ENCODE measurements at places on chromosomes 7 and 10. TPM values are rescaled to one million over a fixed set of nuclear protein-coding genes. Genes with fewer than 3 reads are reported as not detected.

Gene DENND2A
- total RNA-seq = 9.5 TPM

Gene OPALIN
- not detected for total RNA-seq

Gene ATP6V0E2
- 107 TPM for total RNA-seq

Gene CALML5
- not detected for total RNA-seq

DNA sequence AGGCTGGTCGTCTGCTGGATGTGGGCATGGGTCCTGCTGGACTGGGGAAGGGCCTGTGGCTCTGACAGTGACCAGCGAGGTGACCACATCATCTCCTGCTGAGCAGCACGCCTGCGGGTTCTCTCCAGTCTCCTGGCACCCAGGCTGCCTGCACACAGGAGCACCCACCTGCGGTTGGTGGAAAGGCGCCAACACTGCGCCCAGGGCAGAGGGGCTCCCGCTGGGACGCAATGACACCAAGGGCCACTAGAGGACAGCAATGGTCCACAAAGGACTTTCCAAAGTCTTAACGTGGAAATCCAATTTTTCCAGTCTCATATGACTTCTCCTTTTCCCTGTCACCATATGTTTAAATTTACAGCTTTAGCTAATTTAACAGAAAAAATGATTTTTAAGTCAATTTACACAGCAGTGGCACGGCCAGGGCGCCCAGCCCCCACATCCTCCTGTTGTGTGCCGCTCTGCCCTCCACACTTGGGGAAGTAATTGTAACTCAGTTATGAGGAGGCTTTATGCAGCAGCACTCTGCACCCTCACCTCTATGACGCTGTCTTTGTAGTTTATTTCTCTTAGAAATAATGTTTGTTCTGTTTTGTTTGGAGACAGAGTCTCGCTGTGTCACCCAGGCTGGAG lies 38.1 kb downstream of the CFAP46 start:
- no peak for DNase-seq

DNA sequence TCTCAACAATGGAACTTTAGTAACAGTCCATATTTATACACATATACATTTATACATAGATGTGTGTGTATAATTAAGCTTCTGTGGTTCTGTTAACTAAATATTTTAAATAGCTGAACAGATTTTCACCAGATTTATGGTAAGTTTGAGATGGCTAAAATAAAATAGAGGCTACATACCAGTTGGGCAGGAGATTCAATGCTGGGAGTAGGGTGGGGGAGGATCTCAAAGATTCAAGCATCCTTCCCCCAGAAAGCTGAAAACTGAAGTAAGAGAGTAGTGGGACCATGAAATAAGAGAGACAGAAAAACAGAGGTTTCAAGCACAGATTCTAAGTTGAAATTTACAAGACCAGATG lies 14.0 kb downstream of the LRRC17 start:
- DNase-seq = no peak

- DNase-seq = no peak
Observed at GRCh38 chr7:111126987-111127386, 36.1 kb downstream of the LRRN3 start.

DNA sequence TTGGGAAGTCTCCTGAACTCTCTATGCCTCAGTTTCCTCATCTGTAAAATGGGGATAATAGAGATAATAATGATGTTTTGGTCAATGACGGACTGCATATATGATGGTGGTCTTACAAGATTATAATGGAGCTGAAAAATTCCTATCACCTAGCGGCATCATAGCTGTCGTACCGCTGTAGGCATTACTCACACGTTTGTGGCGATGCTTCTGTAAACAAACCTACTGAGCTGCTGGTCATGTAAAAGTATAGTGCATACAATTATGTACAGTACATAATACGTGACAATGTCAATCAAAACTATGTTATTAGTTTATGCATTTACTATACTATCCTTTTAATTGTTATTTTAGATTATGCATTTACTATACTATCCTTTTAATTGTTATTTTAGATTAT lies 339.1 kb upstream of the NPVF start:
- DNase-seq = no peak

DNA sequence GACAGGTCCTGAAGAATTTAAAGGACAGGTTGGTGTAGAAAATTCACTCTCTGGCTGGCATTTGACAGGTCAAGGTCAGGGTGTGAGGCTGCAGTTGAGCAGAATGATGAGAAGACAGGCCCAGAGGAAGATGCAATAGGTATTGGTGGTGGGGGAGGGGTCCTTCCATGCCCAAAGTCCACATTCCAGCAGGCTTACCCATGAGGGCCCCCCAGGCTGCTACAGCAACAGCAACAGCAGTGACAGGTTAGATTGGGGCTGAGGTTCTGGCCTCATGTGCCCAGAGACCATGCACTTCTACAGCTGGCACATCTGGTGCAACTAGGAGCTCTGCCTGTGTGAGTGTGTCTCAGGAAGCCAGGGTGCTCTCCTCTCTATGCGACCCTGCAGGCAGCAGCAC lies 223.5 kb upstream of the GHITM start:
- DNase-seq = no peak

- no peak for DNase-seq
Observed at GRCh38 chr10:132294561-132295318, 13.0 kb downstream of the STK32C start.

DNA sequence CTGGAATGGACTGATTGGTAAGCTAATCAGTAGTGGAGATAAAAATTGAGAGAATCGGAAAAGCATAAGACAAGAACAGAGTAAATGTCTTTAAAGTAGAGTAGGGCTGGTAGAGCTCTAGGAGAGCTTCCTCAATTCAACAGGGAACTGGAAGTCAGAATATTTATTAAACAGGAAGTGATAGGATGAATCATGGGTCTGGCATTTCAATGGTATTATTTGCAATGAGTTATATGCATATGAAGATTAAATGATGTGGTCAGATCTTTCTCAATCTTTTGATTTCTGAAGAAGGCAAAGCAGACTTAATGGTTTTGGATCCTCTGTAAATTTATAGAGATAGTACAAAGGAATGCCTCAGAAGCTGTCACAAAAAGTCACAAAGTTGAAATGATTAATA lies 349.0 kb downstream of the HPSE2 start:
- DNase-seq = no peak

DNA sequence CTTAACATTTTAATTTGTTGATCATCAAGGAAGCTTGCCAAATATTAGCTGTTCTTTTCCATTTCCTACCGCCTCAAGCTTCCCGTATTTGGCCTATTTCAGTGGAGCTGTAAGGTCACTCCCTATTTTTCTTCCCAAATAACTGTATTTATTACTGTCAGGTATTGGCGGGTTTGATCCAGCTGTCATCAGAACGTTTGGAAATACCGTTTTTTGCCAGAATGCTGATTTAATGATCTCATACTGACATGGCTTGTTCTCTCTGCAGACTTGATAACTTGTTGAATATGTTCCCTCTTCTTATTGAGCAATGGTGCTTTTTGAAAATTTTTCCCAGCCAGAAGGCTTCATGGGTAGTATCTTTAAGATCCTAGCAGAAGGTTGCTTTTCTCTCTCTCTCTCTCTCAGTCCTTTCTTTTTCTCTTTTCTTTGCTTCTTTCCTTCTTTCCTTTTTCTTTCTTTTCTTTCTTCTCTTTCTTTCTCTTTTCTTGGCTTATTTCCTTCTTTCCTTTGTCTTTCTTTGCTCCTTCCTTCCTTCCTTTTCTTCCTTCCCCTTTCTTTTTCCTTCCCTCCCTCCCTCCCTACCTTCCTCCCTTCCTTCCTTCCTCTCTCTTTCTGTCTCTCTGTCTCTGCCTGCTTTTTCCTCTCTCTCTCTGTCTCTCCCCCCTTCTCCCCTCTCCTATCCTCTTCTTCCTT lies 42.1 kb downstream of the CUX1 start:
- no peak for DNase-seq

GRCh38 chr10:74898201-74898976 lies 72.0 kb downstream of the KAT6B start:
- DNase-seq = no peak

GRCh38 chr7:108308903-108309302 lies 147.3 kb downstream of the NRCAM start:
- no peak for DNase-seq

- no peak for DNase-seq
Observed at GRCh38 chr7:155560982-155561686, 14.8 kb upstream of the CNPY1 start.

DNA sequence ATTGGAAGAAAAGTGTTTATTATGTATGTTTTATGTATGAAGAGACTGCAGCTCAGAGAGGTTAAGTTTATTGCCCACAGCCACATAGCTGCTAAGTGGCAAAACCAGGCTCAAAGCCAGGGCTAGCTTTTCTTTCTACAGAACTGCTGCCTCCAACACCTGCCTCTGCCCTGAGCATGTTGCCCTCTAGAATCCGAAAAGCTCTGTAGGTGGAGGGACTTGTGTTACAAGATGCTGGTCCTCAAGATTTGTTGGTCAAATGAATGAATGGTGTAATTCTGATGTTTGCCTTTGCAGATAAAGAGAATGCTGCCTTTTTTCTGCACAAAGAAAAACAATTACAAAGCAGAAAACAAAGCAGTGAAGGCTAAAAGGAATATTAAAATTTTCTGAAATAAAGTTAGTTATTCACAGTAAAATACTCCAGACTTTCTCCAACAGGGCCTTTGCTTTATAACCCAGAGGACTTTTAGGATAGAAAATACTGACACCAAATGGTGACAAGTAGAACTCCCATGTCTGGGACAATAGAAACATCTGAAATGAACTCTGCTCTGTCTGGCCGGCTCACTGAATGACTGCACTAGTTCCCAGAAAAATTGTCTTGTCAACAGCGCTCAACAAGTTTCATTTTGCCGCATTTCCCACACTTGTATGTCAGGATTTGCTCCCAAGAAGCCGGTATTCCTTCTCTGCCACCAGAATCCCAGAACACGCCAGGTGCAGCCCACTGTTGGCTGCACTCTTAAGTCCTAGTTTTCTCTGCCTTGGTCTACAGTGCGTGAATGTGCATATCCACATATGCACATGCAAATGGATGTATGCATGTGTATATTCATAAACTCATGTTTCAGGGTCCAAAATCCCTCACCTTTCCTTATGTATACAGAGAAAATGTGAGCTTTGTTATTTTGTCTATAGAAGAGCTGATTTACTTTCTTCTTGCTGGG lies 11.0 kb upstream of the DNTT start:
- no peak for DNase-seq

GRCh38 chr7:84250452-84250851 lies 55.9 kb upstream of the SEMA3A start:
- DNase-seq = no peak

- DNase-seq = no peak
Observed at GRCh38 chr7:120404042-120404441, 131.1 kb downstream of the KCND2 start.

GRCh38 chr7:112821345-112821744 lies 31.2 kb upstream of the TMEM168 start:
- no peak for DNase-seq

DNA sequence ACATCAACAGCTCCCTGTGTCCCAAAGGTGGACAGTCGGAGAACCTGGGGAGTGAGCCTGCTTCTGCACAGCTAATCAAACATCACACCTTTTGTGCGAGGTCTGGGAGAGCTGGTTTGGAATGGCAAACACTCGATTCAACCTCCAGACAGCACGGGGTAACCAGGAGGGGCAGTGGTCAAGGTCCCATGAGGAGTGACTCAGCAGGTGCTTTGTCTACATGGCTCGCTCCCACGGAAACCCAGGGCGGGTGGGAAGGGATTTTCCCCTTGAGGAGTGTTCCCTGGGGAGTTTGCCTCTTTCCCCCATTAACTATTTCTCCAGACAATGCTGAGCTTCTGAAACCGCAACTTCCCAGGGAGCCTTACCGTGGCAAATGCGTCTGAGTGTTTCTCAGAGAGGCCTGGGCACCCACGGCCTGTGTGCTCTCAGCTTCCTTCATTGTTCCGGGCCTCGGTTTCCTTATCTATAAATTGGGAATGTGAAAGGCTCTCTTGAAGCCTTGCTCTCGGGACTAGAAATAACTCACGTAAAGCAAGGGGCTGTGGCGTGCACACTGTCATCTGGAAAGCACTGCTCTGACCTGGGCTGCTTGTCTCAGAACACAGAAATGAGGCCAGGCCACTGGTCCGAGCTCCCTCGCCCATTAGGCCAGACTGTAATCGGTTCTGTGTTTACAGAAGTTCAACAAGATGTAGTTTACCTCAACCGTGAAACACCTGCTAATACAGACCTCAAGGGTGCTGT lies 14.0 kb upstream of the GTPBP4 start:
- DNase-seq = no peak

- no peak for DNase-seq
Observed at GRCh38 chr7:121228779-121229178, 100.0 kb upstream of the WNT16 start.

DNA sequence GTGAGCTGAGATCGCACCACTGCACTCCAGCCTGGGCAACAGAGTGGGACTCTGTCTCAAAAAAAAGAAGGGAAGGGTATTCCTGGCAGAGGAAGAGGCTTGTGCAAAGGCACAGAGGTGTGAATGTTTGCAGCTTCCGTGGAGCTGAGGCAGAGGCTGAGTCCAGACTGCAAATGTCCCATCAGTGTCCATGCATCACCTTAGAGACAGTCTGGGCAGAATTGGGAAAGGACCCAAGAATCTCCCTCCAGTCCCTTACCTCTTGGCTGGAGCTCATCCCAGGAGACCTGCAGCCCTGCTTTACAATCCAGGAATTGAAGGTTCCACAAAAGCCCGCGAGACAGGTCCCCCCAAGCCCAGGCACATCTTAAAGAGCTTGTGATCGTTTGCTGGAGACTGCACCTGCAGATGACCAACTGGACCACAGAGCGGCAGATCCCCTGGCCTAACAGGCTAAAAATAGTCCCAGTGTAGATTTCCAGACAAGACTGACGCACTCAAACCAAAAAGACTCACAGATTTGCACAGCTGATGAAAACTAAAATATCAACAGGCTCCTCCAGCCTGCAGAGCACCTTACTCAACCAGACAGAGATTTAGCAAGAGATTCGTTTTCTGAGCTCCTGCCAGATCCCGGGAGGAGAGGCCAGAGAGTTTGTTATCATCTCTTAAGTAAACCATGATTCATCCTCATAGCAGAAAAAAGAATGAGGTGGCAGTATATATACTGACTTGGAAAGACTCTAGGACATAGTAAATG lies 22.9 kb upstream of the NANOS1 start:
- no peak for DNase-seq
